ENCODE measurements at places on chromosomes 7 and 10.

DNA sequence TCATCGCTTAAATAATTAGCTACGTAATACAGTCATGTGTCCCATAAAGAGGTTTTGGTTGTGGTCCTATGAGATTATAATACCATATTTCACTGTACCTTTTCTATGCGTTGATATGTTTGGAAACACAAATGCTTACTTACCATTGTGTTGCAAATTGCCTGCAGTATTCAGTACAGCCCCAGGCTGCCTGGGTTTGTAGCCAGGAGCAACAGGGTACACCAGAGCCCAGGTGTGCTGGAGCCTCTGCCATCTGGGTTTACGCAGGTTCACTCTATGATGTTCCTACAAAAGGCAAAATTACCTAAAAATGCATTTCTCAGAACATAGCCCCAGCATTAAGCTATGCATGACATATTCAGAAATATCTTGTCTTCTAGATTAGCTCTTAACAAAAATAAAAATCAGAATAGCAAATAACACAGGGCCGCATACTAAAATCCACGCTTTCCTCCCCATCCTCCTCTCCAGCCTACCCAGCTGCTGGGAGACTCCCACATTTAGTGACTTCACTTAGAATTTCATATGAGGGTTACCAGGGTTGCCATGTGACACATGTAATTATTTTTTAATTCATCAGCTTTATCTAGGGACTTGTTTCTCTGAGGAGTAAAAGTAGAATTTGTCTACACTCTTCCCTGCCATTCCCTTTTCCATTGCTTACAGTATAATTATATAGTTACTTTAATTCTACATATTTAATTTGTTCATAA lies 559.0 kb upstream of the ADARB2 start:
- DNase-seq, result no peak

- no peak for DNase-seq
These were observed 67.3 kb downstream of the DAGLB start for GRCh38 chr7:6380310-6381095.

GRCh38 chr10:18313626-18314025 lies 173.4 kb downstream of the CACNB2 start:
- DNase-seq, result no peak

DNA sequence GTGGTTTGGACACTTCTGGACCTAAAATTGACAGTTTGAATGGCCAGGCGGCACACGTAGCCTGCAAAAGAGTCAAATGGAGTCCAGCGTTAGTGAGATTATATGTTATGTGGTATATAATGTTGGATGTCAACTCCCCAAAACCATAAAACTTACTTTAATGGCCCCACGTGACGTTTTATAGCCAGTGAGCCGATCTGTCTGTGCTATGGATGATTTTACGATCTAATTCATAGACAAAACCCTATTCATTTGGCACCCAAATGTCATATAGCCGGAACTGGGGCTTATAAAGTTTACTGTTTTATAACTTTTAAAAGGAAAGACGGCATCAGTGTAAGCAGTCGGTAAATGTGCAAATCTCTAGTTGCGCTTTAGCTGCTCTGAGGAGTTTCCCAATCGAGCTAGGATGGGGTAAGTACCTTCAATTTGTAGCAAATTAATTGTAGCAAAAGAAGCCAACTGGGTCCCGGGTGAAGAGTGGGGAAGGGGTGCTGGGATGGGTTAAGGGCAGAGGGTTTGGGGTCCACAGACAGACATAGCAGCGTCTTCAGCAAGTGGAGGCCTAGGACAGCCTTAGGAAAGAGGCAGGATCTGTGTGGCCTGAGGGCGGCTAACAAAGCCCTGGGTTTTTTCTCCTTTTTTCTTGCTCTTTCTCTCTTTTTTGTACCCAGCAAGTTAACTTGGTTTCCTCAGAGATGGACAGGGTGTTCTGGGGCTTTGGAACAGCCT lies 3.2 kb downstream of the HOXA5 start:
- no peak for DNase-seq

DNA sequence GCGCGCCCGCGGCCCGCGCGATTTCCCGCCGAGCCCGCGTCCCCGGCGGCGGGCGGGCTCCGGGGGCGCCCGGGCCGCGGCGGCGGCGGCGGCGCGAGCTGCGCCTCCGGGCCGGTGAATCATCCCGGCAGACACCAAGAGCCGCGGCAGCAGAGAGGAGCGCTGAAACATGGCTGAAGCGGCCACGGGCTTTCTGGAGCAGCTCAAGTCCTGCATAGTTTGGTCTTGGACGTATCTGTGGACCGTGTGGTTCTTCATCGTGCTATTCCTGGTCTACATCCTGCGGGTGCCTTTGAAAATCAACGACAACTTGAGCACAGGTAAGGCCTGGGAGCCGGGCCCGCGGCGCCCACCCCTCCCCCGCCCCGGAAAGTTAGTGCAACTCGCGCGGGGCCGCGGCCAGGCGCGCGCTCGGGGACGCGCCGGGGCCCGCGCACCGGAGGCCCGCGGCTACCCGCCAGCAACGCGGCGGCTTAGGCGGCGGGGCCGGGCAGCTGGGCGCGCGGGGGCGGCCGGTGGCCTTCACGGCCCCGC lies at the start of gene ST7:
TSS of gene ST7 (plus strand) at position 130 of the 534 bp plus-strand sequence. CDS start at position 170, 40 bp downstream.
- peak; percentile 72 for DNase-seq

DNA sequence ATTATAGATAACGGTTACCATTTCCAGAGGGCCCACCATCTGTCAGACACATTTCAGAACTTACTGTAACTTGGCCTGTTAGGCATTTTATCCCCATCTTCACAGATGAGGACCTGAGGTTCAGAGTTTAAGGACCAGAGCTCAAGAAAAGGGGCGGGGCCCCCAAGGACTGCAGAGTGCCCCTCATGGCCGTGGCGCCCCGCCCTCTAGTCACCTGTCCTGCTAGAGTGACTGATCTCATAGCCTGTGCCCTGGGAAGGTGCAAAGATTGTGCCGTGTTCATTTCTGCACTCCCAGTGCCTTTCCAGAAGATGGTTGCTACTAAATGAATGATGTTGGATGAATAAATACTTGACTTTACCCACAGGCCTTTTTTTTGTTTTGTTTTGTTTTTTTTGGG lies 107.0 kb downstream of the XRCC2 start:
- no peak for DNase-seq

GRCh38 chr10:46556515-46557318 lies at the start of gene GPRIN2:
Gene GPRIN2, minus strand, starts transcription at chr10:46556658. Its CDS starts 5,922 bp downstream, at chr10:46550736.
- DNase-seq, result no peak

- no peak for DNase-seq
These were observed 23.2 kb downstream of the NOLC1 start for GRCh38 chr10:102175415-102175814.

DNA sequence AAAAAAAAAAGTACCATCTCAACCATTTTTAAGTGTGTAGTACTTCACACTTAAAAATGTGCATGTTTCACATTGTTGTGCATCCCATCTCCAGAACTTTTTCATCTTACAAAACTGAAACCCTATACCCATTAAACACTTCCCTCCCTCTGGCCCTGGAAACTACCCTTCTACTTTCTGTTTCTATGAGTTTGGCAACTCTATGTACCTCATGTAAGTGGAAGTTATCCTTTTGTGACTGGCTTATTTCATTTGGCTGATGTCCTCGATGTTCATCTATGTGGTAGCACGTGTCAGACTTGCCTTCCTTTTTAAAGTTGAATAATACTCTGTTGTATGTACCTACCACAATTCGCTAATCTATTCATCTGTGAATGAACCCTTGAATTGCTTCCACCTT lies 12.2 kb downstream of the KCNMA1 start:
- DNase-seq, result no peak

GRCh38 chr10:55174419-55174818 lies 373.4 kb upstream of the PCDH15 start:
- DNase-seq, result no peak

DNA sequence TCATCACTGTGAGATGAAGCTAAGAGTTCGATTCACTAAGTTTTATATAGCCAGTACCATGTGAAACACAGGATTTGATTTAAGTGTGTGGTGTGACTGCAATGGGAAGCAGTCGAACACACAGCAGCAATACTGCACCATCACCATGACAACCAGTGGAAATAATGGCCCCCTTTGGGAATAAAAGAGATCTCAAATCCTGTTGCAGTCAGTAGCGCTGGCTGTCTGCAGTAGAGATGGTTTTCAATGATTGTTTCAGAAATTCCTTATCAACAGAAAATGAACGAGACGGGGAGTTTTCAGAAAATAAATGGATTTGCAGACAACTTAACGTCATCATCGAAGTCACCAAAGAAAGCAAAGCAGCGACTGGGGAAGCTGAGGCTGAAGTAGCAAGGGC lies 91.0 kb downstream of the PTPRE start:
- DNase-seq, result no peak

DNA sequence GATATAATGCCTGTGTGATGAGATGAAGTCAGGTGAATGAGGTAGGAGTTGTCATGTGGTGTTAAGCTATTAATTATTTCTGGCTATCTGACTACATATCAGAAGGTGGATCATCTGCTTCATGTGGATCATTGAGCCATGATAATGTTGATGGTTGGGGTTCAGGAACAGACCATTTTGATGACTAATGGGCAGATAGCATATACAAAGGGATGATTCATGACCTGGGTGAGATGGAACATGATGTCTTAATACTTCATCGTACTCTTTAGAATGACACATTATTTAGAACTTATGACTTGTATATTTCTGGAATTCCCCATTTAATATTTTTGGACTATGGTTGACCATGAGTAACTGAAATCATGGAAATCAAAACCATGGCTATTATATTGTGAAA lies 155.1 kb downstream of the OR13A1 start:
- no peak for DNase-seq

DNA sequence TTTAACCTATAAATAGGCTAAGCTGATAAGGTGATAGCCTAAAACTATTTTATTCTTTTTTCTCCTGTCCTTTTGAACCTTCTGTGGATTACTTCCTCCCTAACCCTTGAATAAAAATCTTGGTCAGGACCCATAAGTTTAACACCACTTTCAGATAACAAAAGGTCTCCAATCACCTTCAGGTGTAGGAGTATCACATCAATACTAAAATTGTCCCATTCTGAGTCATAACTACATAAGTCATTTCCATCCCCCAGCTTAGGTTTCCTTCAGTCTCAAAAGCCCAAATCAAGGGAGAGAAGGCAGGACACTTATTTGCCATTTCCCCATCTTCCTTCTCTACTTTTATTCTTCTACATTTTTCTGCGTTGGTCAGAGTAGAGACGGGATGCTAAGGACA lies 56.9 kb upstream of the WNT16 start:
- DNase-seq, result no peak

DNA sequence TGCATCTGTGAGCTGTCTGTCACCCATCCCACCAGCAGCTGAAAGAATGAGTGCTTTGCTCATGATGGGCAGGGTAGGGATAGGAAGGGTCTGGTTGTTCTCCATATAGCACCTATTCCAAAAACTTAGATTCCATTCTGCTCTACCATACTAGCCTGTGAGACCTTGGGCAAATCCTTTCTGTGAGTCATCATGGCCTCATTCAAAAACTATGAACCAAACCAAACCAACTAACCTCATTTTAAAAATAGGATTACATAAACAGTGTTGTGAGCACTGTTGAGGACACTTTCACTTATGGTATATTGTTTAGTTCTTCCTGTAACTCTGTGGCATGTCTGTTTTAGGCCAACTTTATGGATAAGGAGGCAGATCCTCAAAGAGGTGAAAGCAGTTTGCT lies 30.9 kb upstream of the STEAP4 start:
- no peak for DNase-seq

- no peak for DNase-seq
These were observed 55.6 kb upstream of the PCBD1 start for GRCh38 chr10:70943841-70944466.

DNA sequence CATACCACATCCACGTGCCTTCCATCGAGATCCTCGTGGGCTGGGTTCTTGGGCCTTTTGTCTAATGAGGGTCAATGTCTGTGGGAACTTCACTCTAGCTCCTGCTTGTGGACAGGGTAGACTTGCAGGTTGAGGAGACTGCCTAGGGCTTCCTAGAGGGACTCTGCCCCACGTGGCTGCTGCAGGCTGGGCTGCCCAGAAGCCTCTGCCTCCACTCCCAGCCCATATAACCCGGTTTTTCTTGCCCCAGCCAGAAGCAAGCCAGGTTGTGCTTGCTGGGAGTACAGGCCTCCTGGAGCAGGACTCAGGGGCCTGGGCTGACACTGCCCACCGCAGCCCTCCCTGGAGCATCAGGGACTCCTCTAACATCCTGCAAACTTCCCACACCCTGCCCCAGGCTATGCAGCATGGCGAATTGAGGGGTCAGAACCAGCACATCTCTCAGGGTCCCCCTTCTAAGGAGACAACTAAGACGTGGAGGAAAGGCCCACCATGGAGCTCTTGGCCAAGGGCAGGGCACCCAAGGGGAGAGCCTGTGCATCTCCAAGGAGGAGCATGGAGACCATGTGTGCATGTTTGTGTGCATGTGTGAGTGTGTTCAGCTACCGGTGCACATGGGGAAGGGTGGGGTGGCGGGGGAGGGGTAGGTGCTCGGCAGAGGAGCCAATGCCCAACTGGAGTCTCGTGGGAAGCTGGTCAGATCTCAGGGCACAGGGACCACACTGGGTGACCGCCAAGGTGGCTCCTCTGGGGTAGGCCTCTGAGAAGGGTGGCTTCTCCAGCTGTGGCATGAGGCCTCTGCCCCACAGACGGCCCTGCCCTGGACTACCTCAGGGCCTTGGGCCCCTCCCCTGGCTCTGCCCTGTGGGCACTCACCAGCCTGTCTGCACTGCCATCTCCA lies 62.6 kb downstream of the RASGEF1A start:
- DNase-seq, result no peak

GRCh38 chr10:12777840-12778585 lies 223.5 kb downstream of the CCDC3 start:
- DNase-seq, result no peak

- peak; percentile 52 for DNase-seq
These were observed 21.2 kb upstream of the RAMP3 start for GRCh38 chr7:45136106-45137060.

DNA sequence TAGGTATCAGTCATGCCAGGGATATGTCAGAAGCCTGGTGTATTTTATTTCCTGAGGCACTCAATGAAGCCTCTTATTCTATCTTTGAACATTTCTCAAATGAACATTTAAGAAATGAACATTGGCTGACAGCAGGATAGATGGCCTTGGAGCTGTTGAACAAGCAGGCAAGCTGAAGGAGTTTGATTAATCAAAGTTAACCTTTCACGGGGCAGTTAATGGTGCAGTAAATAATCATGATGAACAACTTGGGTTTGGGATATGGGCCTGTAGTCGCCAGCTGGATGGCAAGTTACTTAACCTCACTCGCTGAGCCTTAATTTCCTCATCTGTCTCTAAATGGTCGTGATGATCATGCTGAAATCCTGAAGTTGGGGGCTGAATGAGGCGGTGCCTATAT lies 333.0 kb downstream of the SFMBT2 start:
- DNase-seq, result no peak

DNA sequence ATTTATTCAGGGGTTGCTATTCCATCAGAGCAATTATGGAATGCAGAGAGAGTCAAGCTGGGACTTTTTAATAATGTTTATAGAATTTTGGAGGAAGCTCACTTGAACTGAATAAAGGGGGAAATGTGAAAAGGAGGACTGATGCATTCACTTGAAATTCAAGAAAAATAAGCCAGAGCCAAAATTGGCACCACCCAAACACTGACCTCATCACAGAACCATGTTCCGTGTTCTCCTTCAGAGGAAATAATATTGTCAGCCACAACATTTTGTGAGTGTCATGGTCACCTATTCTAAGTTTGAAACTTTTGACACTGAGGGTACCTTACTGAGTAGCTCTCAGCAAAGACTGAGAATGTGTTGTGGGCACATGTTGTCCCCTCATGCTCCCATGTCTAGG lies 207.0 kb downstream of the ANK3 start:
- no peak for DNase-seq

Measured in stimulated activated CD4-positive, alpha-beta T cell treated with anti-CD3 and anti-CD28 coated beads, Interleukin-4, amount 100 ng/mL, for 1 hour (primary cell).